Upper lobe of right lung (tissue), 1 donor: ENCODE measurements at places on chromosomes 11 and 22. TPM values are rescaled to one million over a fixed set of nuclear protein-coding genes. Genes with fewer than 3 reads are reported as not detected.

Gene OR51G2
- not detected for total RNA-seq

Gene MS4A1
- 1.3 TPM for total RNA-seq

Gene DAGLA
- 6.0 TPM for total RNA-seq

Gene APOA5
- not detected for total RNA-seq

Gene TTC12
- 15.3 TPM for total RNA-seq

Gene TMPRSS13
- 9.9 TPM for total RNA-seq

Gene BDNF
- total RNA-seq: 4.3 TPM

Gene ZBTB16
- 221 TPM for total RNA-seq
